ENCODE measurements at places on chromosomes 5 and 9.

DNA sequence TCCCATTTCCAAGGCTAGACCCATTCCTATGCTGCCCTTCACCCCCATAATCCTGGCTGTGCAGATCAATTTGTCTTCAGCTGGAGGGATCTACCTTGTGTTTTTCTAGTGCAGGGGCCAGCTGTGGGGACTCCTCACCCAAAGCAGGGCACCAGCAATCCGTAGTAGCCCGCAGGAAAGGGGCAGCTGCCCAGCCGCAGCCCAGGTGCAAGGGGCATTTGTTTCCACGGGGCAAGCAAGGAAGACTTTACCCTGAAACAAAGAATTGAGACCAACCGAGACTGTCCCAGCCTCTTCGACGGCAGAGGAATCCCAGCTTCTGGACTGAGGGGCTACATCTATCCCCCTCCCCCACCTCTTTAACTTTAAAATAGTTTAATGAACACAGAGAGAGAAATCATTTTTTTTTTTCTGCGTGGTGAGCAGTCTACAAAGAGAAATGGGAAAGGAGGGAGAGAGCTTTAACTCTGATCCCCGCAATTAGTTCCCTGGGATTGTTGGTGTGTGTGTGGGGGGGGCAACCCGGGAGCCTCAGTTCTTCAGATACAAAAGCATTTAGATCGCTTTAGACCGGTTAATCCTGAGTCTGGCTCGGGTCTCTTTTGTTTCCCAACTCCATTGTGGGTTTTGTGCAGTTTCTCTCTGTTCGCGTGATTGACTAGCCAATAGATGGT is 10.6 kb upstream of the LHX2 start:
- no peak for ATAC-seq

DNA sequence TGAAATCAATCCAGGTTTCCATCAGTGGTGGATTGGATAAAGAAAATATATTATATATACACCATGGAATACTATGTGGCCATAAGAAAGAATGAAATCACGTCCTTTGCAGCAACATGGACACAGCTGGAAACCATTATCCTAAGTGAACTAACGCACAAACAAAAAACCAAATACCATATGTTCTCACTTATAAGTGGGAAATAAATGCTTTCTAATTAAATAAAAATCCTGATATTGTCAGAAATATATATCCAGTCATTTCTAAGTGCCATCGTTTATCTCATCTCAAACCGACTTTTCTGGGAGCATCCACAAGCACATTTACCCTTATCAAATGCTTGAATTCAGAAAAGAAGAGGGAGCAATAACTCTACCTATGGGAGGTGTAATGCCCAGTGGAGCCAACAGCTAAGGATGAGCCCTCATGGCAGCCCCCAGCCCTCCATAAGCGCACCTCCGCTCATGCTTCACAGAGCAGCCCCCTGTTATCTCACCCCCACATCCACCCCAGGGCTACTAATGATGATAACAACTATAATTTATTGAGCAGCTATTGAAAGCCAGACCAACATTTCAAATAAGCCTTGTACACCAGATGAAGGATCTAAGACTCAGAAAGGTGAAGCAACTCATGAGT is 101.7 kb upstream of the SPOCK1 start:
- no peak for ATAC-seq

DNA sequence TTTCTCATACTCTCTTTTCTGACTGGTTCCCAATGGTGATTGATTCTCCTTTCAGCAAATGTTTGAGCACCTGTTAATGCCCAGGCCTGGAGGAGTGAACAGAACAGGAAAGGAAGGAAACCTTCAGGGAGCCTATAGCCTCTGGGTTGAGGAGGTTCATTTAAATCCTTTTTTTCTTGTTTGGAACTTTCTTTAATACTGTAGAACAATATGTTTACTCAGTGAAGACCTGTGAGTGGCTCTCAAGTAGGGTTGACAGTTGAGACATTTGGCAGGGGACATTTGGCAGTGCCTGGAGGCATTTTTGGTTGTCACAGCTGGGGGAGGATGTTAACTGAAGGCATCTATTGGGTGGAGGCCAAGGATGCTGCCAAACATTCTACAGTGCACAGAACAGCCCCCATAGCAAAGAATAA is 6.1 kb upstream of the FAM120AOS start:
- no peak for ATAC-seq

DNA sequence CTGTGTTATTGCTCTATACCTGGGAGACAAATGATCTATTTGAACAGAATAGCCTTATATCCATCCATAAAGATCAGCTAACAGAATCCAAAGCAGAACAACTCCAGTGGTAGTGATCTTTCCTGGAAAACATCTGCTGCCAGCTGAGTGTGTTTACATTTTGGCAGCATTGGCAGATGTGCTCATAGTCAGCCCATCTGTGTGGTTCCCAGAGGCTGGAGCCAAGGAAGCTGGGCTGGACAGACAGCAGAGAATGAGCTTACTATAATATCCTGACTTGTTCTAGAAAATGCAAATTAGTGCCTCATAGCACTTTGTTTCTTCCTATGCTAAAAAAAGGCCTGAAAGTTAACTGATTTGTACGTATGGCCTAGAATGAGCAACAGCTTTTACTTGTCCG is 99.7 kb downstream of the ST8SIA4 start:
- ATAC-seq, result no peak

- ATAC-seq, result no peak
Observed at GRCh38 chr9:130845901-130846481, 10.9 kb downstream of the ABL1 start.

- ATAC-seq, result no peak
Observed at GRCh38 chr9:124296796-124297550, 39.2 kb downstream of the NEK6 start.

DNA sequence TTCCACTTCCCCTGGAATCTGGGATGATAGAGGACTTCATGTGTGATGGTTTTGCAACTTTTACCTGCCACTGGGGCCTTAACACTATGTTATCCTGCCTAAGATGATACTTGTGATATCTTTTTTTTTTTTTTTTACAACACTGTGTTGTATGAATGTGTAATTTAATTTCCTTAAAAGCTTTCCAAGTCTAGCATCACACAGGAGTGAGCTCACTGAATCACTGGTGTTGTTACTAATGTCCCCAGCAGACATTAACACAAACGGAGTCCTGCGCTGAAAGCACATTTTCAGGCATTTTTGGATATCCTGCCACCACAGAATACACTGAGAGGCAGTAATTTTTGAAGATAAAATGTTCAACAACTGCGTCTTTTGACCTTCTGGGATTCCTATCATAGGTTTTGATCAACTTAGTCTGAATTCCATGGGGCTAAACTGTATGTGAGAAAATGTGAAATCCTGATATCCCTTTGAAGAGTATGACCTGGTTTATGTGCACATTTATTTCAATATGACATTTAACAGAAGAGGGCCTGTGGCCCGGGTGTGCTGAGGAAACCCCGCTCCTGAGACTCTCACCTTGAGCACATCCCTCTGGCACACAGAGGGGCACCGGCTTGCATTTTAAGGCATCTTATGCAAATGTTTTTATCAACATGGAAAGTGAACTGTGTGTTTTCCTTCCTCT is 118.0 kb downstream of the FSTL4 start:
- no peak for ATAC-seq
